ENCODE measurements at places on chromosomes 11 and 22.

GRCh38 chr11:113014262-113015097 is 53.3 kb downstream of the NCAM1 start:
- no peak for DNase-seq

DNA sequence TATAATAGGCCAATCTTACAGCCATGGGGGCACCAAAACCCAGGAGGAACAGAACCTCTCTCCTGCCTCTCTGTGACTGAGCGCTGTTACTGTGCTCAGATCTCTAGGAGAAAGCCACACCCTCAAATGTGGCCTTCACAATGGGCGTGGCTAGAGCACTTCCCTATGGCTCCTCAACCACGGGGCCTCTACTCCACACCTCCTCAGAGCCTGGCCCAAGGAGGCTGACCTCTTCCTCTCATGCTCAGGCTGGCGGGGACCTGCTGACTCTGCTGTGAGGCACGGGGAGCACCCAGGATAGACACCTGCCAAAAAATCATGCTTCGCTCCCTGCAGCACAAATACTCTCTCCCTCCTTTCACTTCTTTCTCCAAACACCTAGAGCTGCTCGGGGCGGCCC is 41.0 kb downstream of the C11orf58 start:
- DNase-seq: no peak

- no peak for DNase-seq
Measured at GRCh38 chr11:5040876-5041275, 5.5 kb upstream of the OR52J3 start.

DNA sequence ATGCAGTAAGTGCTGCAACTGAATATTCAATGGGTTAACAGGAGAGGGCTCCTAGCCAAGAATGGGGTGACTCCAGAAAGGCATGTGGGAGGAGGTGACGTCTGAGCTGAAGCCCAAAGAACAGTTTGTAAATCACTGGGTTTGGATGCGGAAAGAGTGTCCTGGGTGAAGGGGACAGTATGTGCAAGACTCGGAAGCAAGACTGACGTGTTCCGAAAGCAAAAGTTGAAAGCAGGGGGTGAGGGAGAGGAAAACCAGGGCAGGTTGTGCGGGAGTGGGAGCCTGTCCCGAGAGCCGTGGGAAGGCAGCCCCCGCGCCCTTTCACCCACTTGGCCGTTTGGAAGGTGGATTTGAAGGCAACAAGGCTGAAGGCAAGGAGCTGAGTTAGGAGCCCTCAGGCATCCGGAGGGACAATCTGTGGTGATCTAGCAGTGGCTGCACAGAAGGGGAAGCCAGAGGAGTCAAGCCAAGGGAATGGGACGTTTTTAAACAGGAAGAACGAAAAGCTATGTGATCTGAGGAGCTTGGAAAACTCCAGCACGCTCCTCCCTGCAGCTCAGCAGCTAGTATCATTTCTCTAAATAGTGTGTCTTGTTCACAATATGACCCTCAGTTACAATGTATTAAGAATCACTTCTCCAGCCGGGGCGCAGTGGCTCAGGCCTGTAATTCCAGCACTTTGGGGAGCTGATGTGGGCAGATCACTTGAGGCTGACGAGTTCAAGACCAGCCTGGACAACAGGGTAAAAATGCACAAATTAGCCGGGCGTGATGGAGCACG is 7.7 kb downstream of the SLC25A18 start:
- no peak for DNase-seq

Data from cortex of kidney (tissue), 1 donor.